ENCODE measurements at places on chromosomes 3 and 15. TPM values are rescaled to one million over a fixed set of nuclear protein-coding genes. Genes with fewer than 3 reads are reported as not detected.

DNA sequence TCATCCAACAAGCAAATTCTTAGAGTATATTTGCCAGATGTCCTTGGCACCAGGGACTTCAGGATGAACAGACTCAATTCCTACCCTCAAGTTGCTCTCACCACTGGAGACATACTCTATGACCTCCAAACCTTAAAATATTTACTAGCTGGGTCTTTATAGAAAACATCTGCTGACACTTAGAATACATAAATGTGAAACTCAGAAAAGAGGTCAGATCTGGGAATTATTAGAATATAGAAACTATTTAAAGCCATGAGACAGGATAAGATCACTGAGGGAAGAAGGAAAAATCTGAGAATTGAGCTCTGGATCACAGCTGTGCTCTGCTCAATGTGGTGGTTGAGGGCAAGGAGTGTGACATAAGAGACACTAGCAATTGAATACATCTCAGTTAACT, 695.4 kb upstream of the UBE2E2 start:
- no peak for DNase-seq

DNA sequence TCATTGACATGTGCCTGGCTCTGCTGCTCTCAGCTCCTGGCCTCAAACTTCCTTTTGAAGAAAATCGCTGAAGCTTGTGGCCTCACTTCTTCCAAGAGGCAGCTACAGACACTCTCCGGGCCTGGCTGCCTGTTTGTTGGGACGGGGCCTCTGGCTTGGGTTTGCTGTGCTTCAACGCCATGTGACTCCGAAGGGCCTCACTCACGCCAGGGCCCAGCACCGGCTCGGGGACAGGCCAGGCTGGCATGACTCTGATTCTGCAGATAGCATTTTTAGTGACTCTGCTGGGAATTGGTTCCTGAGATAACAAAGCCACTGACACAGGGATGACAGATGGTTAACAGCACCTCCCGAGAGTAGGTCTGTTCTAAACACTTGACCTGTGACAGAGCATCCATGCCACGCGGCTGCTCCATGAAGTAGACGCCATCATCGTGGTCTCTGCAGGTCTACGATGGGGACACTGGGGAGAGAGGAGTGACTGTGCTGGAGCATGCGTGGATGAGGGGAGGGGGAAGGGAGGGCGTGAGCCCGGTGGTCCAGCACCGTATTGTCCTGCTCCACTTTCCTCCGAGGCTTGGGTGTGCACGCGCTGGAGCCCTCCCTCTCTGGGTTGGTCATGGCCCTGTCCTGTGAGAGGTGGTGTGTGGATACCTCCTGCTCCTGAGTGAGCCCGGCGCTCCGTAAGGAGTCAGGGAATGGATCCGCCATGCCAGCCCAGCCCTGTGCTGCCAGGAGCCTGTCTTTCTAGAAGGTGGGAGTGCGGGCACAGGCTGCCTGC, 133.6 kb downstream of the TJP1 start:
- no peak for DNase-seq

GRCh38 chr3:109923431-109923830, 586.1 kb upstream of the DPPA4 start:
- no peak for DNase-seq

DNA sequence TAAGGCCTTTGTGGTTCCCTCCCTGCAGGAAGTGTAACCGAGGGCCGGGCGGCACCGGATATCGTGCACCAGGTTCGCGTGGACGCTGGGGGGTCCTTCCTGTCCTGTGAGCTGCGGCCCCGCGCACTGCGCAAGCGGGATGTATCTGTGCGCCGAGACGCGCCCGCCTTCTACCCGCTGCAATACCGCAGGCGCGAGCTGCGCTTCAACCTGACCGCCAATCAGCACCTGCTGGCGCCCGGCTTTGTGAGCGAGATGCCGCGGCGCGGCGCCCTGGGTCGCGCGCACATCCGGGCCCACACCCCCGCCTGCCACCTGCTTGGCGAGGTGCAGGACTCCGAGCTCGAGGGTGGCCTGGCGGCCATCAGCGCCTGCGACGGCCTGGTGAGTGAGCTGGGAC, 35.9 kb downstream of the SAXO2 start:
- DNase-seq = no peak

DNA sequence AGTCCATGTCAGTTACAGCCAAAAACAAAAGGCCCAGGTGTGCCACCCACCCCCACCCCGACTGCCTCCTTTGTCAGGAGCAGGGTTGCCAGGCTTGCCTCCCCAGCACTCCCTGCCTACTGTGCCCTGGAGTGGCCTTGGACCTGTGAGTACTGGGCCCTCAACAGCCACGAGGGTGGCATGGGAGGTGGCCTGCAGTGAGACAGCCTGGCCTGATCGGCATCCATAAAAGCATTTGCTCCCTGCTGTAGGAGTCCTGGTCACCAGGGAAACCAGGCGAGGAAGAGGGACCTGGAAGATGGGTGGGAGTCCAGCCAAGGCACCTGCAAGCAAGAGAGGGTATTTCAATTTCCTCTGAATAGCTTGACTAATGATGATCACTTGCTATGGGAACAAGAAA, 56.4 kb upstream of the KCNMB2 start:
- no peak for DNase-seq

DNA sequence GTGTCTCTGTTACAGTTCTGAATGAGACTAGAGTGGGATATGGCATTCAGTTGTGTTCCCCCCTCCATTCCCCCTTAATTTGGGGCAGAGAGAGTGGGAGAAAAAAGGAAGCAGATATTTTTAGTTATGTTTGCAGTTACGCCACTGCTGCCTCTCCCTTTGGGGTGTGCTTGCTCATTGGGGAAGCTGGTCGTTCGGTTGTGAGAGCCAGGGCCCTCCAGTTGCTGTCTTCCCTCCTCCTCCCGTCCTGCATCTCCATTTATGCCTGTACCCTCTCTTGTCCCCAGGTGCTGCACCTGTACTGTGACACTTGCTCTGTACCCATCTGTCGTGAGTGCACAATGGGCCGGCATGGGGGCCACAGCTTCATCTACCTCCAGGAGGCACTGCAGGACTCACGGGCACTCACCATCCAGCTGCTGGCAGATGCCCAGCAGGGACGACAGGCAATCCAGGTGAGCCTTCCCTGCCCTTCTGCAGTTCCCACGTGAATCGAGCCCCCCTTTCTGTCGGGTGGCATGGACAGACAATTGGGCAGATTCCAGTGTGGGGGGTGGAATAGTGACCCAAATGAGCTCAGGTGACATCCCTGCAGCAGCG, 55.8 kb downstream of the TRIM71 start:
- DNase-seq = no peak

DNA sequence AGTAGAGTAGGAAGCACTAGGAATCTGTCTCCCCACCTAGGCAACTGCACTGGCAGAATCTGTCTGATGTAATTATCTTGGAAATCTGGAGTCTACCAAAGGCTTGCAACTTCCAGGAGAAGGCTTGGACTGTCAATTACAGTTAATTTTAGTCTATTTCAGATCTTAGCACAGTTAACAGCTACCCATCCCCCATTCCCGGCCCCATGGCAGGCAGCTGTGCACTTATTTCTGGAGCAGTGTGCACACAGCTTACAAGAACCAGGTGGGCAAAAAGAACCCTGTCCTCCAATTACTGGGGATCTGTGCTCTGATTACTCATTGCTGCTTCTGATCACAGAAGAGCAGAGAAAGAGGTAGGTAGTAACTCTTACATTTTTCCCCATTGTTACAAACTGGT, 12.3 kb upstream of the CDAN1 start:
- DNase-seq = no peak

DNA sequence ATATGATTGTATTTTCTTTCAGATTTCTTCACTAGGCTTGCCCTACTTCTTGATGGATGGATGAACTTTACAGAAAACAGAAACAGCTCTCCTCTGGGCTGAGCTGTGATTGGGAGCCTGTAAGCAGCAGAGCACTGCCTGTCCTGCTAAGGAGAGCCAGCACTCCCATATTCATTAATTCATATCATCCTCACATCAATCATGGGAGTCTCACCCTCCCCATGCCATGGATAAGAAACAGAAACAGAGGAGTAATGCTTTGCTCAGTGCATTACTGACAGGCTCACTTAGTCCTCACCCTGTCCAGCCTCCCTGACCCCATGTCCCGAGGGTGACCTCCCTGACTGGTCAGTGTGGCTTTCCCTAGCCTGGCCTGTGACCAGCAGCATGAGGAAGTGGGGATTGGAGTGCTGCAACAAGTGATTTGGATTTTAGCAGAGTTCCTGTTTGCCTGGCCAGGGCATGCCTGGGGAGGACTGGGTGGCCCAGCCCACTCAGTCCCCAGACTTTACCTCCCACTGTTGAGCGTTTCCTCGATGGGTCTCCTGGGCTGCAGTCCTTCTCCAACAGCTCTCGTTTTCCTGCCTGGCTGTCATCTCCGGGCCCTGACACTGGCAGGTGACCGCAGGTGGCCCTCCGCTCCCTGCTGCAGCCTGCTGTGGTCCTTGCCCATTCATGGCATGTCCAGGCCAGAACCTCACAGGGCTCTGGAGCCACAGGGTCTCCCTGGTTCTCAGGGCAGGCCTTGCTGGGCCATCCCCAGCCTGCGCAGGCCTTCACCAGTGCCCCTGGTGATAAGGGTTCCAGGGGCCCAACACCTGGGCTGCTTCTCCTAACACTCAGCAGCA, 1.3 kb upstream of the TMIE start:
- no peak for DNase-seq

GRCh38 chr15:38671675-38672254, 107.2 kb upstream of the RASGRP1 start:
- DNase-seq = no peak

DNA sequence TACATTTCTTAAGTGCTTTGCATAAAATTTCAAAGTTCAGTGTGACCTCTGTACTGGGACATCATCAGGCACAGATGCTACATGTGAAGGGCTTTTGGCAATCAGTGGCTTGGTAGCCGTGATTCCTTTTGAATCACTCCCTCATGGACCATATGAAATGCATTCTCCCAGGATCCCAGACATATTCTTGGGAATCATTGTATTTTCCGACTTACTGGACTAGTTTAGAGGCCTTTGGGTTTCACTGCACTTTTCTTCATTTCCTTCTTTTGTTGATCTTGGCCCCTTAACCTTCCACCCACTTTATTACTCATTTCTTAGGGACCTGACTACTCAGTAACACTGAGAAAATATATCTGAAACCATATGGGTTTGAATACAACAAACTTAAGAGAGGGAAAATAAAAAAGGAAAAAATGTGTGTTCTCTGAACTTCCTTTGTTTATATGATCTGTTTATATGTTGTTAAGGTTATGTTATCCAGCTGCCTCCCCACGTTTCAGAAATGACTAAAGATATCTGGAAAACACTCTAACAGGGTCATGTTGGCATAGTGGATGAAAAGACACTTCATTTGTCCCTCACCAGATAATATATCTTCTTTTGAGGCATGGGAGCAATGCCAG, 35.1 kb downstream of the HMG20A start:
- DNase-seq = no peak

GRCh38 chr15:25852661-25853524, 10.2 kb downstream of the ATP10A start:
- peak; percentile 49 for DNase-seq

DNA sequence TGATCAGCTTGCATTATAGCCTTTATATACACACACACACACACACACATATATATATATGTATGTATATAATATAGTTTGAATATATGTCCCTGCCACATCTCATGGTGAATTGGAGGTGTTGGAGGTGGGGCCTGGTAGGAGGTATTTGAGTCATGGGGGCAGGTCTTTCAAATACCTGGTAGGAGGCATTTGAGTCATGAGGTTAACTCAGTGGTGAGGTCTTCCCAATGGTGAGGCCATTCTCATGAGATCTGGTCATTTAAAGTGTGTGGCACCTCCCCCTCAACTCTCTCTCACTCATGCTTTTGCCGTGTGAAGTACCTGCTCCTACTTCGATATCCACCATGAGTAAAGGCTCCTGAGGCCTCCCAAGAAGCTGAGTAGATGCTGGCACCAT, 27.5 kb upstream of the FHIT start:
- no peak for DNase-seq

- no peak for DNase-seq
Measured at GRCh38 chr15:90979582-90979981, 14.8 kb downstream of the PRC1 start.

DNA sequence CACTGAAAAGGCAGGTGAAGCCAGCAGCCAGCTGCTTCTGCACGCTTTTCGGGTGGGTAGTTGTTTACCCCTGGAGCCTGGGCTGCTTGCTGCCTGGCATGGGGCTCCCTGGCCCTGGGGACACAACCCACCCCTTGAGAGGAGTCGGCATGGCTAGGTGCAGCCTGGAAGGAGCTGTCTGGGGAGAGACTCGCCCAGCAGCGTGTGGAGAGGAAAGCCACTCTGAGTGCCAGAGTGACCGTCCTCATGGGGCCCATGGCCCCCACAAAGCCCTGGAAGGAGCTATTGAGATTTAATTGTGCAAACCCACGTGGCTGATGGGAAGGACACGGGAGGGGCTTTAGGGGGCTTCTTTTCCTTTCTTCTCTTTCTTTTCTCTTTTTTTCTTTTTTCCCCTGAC, 137.5 kb downstream of the OPA1 start:
- DNase-seq = no peak

- DNase-seq = no peak
Measured at GRCh38 chr3:114674036-114674435, 380.2 kb downstream of the TIGIT start.

DNA sequence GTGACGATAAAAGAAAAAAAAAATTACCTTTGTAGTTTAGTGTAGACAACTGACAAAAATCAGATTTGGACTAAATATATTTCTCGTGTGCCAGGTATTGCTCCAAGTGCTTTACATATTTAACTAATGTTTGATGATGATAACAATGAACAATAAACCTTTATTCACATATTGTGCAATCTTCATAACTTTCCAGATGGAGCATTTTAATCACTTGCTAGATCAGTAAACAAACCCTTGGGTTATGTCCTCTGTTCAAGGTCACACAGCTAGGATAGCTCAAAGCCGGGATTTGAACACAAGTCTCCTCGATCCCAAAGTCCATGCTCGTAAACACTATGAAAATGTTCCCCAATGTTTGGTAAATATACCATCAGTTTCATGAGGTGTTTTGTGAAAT, 14.5 kb downstream of the NCEH1 start:
- DNase-seq = no peak

GRCh38 chr3:99896482-99896881, 78.8 kb downstream of the CMSS1 start:
- DNase-seq = no peak

GRCh38 chr3:116140100-116140689, 305.1 kb downstream of the LSAMP start:
- DNase-seq = no peak

DNA sequence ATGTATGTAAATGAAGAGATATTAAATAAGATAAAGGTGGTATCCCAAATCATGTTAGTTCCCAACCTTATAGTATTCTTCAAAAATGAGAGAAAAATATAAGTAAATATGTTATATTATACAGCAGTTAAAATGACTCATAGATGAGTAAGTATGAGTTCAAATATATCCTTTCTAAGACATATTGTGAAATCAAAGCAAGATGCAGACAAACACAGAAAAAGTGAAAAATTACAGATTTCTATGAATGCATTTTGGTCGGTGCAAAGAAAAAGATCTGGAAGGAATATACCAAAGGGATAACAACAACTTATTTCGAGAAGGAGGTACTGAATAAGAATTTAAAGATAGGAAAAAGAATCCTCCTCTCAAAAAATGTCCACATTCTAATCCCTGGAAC, 181.2 kb upstream of the TTC14 start:
- no peak for DNase-seq

The HES1 gene
- 24.4 TPM for total RNA-seq

The ARPP19 gene
- 131 TPM for total RNA-seq

The GPR149 gene
- total RNA-seq = not detected

The STAC gene
- total RNA-seq = 0.51 TPM

The NLGN1 gene
- 18.3 TPM for total RNA-seq

The SKOR1 gene
- total RNA-seq = 0.24 TPM

The NR2F2 gene
- total RNA-seq = 21.0 TPM

The LRRN1 gene
- total RNA-seq = 0.59 TPM

The TGM5 gene
- total RNA-seq = not detected

The SCN11A gene
- total RNA-seq = 0.05 TPM

The LYSMD2 gene
- total RNA-seq = 6.9 TPM

The AADACL2 gene
- not detected for total RNA-seq
